ENCODE measurements at places on chromosomes 4 and X.

- peak; percentile 85 for DNase-seq
Observed at GRCh38 chr4:43456383-43456782, 563.9 kb downstream of the GRXCR1 start.

DNA sequence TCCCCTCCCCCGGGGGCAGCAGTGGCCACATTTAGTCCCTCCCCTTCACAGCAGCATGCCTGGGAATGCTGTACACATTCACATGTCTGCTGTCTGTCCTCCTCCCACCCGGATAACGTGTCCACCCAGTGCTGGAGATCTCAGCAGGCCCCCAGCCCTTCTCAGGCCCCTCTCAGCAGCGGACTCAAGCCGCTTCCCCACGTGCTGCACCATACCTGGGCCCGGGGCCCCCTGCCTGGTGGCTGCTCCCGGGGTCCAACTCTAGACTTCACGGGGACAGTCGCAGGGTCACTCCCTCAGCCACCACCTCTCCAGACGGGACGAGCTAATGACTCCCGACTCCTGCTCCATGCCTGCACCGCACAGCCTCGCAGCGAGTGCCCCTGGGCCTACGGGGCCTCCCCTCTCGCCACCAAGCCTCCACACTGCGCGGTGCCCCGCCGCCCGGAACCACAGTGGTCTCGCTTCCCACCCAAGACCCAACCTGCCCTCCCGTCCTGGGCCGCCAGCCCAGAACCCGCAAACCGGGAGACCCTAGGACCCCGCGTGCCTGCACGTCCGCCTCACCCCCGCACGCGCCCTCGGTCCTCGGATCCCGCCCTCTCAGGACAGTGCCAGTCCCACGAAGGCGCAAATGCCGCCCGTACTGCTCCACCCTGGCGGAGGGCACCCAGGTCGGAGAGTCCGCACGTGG is 1.3 kb upstream of the PCGF3 start:
- DNase-seq: no peak

DNA sequence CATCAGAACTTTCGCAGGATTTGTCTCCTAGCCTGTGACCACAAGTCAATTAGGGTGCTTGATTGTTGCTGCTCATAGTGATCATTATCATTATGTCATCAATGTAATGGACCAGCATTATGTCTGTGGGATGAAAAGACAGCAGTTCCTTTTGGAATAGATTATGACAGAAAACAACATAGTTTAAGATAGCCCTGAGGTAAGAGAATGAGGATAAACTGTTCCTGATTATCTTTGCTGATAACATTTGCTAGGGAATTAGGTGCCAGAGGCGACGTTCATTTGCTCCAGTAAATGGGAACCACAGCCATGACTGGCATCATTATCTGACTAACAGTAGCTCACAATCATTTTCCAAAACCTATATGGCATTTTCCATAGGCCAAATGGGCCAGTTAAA is 12.7 kb upstream of the THOC2 start:
- no peak for DNase-seq

DNA sequence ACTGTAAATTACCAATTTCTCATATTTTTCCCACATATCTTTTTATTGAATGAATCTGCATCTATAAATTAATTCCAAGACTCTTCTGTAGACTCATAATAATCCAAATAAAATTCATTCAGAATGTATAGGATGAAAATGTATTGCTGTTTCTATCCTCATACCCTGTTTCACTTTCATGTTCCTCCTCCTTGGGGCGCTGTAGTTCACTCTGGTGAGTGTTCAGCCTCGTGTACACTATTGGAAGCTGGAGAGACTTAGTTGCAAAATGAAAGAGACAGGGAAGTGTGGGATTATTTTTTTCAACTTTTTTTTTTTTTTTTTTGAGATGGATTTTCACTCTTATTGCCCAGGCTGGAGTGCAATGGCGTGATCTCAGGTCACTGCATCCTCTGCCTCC is 296.1 kb downstream of the TLL1 start:
- DNase-seq: peak; percentile 49

DNA sequence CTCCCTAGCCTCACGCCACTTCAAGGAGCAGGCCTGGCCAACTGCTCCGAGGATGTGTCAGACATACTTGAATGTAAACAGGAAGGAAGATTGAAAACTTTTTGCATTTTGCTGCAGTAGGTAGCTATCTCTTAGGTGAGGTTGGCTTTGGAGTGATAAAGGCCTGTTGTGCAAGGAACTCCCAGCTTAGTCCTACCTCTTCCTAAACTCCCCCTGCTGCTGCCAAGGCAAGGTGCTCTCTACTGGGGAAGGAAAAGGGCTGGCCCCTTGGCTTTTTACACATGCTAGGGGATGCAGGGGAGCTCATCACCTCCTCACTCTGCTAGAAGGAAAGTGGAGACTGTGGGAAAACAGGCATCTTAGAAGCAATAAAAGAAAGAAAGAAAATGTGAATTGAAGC is 10.7 kb upstream of the BRS3 start:
- no peak for DNase-seq

- DNase-seq: no peak
Observed at GRCh38 chr4:174389439-174389838, 105.7 kb downstream of the CEP44 start.
